Posterior cingulate gyrus (tissue), 11 donors: ENCODE measurements at places on chromosomes 1 and 21.

GRCh38 chr1:81700728-81701470, 99.8 kb upstream of the ADGRL2 start:
- DNase-seq = no peak

GRCh38 chr1:240044620-240045019, 47.1 kb upstream of the FMN2 start:
- no peak for DNase-seq

DNA sequence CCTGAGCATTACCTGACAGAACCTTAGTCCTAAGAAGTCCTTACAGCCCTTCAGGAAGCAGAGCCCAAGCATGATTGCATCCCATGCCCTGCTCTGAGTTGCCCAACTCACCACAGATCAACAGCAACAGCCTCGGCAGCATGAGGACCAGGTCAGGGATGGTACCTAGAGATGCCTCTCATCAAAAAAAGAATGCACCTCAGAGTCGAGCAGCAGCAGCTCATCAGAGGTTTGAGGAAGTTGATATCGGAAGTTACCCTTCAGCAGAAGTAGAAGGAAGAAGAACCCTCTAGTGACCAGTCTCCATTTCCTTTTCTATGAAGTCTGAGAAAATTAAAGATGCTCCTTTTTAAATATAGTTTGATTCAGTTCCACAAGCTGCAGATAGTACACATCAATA, at the start of gene FCRL1:
FCRL1 (minus strand) TSS at position 225 of the 400 bp plus-strand sequence; CDS start at position 142, 83 bp downstream.
- DNase-seq = no peak

DNA sequence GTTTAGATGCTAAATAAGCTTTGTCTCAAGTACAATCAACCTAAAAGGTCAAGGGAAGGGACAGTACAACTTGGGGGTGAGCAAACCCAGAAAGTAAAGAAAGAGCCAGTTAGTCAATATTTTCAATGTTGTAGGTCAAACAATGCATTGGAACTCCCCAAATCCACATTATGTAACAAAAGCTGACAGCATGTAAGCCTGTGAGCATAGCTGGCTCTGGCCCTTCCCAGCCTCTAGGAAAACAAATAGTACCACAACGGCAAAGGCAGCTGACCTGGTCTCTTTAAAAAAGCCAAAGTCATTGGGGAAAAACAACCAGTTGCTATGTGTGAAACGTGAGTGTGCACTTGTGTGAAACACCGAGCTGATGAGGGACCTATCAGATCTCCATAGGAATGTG, 3.4 kb downstream of the CBR1 start:
- DNase-seq = no peak
